T follicular helper cell (primary cell): ENCODE measurements at places on chromosomes 7 and 10.

DNA sequence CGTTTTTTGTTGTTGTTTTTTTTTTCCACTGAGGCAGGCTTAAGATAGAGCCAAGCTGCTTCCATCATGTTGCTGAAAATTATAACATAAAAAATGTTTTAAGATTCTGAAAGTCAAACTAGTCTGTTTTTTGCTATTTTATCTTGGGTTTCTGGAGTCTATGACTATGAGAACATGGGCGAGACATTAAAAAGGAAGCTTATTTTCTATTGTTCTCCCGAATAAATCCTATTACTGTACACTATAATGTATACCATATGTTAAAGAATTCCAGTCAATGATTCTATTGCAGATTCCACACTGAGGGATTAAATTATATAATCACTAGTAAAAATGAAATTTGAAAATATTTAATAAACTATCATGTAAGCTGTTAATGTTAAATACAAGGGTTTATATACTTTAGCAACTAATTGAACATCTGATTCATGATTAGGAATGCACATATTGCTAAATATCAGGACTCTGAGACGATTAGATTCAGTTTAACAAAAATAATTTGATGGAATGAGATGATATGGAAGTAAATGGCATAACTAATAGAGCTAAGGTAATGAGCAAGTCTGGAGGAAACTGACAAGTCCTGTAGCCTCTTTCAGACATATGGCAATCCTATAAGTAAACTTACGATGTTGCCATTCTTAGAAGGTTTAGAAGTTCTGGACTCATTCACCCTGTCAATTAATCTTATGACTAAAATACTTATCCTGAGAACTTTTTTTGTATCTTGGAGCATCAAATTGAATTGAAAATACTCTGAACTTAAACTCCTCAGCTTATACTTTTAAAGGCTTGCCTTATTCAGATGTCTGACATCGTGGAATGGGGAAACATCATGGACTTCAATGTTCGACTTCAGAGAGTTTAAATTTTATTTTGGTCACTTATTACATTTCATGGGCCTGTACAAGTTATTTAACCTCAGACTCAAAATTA is 294.8 kb upstream of the DGKB start:
- no peak for DNase-seq

- DNase-seq, result no peak
Observed at GRCh38 chr7:20214921-20215669, 2.1 kb downstream of the MACC1 start.

GRCh38 chr7:81333536-81333935 is 414.7 kb upstream of the SEMA3C start:
- no peak for DNase-seq

GRCh38 chr7:20776942-20777341 is 9.7 kb downstream of the SP8 start:
- DNase-seq, result no peak

GRCh38 chr7:19118636-19119371 is 1.4 kb upstream of the TWIST1 start:
- DNase-seq, result no peak

GRCh38 chr10:3135006-3135405 is 37.6 kb downstream of the PITRM1 start:
- no peak for DNase-seq

DNA sequence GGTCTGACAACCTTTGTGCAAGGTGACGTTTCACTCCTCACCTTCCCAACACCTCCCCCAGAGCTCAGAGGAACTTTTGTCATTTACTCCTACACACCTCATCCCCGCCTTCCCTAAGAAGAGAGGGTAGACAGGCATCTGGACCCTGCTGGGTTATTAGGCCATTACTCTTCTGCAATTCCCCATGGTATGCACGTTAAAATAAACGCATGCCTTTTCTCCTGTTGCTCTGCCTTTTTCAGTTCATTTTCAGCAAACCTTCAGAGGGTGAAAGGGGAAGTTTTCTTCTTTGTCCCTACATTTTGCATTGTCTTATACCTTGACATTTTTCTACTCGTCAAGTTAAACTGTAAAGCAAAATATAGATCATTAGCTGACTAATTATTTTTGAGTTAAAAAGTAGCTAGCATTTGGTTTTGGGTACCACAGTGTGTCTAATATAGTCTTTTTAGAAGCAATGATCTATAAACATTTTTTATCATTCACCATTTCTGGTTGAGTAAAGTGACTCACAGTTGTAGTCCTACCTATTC is 10.5 kb upstream of the EDRF1 start:
- no peak for DNase-seq

GRCh38 chr10:11612021-11613001 is 861 bp upstream of the USP6NL start:
- DNase-seq, result no peak

DNA sequence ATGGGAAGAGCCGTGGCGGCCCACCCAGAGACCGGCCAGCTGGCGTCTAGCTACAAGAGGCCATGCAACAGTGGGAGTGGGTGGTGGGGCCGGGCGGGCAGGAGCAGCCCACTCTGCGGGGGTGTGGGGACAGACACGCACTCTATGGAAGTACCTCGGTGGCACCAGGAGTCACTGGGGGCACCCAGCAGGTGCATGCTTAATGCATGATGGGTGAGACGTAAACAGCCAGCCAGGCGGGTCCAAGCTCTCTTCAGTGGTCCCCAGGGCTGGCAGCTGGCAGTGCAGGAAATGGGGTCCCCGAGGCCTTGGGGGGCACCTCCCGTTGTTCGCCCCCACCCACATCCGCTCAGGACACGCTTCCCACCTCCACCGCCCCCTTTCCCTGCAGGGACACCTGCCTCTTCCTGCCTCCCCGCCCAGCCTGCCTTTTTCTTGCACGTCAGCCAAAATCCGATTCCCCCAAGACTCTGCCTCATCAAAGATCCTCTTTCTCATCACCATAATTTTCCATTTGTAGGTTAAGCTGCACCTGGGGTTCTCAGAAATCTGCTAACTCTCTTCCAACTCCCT is 22.6 kb upstream of the PSMG3 start:
- DNase-seq, result no peak

GRCh38 chr10:77090381-77091356 is 546.9 kb downstream of the KCNMA1 start:
- no peak for DNase-seq

DNA sequence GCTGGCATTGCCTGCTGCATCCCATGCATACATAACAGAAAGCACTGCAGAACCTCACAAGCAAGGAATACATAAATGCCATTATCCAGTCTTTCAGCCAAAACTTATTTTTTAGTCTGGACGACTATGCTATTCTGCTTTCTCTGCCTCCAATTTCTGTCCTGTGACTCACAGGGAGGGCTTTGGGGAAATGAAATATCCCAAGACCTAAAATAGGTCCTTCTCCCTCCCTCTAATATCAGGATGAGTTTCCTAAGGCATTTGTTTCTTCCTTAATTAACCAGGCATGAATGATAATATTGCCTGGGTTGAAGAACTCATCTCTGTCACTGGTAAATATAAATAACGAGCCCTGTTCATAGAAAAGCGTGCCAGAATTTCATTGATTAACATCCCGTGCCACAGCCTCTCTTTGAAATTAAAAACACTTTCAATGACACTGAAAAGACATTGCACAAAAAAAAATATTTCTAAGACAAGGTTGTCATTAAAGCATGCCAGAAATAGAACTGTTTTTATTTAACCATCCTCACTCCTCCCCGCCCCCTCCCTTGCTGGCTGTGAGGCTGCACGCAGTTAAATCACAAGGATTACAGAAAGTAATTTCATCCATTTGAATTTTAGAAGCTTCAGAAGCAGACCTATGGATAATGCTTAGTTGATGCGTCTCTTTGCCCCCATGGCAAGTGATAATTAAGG is 103.0 kb upstream of the ANKRD1 start:
- DNase-seq, result no peak

DNA sequence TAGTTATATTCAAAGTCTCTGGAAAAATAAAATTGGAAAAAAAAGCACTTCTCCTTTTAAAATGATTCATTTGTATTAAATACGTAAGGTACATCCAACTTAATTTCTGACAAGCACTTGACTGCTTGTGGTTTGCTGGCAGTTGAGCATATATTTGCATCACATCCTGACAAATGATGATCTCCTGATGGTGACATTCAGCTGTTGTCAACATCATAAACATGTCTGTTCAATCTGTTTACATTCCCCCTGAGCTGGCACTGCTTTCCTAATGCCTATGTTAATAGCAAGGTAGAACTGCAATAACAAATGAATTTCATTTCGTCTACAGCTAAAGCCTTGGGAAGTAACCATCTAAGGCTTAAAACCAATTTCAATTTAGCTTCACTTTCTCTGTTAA is 24.4 kb downstream of the TSPAN12 start:
- no peak for DNase-seq

DNA sequence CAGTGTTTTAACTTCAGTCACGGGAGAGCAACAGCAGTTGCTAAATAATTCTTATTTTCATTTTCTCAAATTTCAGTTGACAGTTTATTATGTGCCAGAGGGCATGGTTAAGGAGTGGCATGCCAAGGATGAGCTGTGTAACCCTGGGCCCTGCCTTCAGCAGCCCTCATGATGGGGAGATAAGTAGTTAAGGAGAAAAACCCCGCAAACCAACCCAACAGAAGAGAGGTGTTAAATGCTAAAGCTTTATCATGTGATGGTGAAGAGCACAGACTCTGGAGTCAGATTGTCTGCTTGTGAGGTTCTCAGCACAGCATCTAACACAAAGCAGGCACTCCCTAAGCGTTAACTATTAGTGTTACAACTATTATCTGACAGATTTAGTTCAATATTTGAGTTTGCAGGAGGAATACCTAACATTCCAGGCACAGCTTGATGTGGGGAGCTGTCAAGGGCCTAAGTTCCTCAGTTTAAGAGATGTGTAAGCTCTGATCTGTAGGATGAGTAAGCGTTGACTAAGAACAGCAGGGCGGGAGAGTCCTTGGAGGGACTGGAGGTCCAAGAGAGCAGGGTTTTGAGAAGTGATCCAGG is 29.6 kb downstream of the STAM start:
- no peak for DNase-seq

- no peak for DNase-seq
Observed at GRCh38 chr10:35056133-35056532, 34.0 kb downstream of the CUL2 start.

DNA sequence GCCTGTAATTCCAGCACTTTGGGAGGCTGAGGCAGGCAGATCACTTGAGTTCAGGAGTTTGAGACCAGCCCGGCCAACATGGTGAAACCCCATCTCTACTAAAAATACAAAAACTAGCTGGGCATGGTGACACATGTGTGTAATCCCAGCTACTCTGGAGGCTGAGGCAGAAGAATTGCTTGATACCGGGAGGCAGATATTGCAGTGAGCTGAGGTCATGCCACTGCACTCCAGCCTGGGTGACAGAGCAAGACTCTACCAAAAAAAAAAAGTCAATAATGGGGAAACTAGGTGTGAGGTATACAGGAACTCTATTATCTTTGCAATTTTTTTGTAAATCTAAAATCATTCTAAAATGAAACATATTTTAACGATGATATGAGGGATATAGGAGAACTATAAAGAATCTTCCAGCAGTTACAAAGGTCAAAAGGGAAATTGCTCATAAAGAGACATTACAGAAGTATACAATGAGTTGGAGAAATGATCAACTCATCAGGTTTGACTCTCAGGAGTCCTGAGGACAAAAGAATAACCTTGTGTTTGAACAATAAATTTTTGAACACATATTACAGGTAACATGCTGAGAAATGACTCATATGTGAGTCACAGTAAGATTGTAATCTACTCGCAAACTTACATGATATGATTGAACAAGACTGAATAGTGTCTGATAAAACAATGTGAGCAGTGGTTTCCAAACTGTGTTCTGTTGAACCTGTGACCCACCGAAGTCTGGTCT is 272.6 kb downstream of the FGFR2 start:
- DNase-seq, result no peak

DNA sequence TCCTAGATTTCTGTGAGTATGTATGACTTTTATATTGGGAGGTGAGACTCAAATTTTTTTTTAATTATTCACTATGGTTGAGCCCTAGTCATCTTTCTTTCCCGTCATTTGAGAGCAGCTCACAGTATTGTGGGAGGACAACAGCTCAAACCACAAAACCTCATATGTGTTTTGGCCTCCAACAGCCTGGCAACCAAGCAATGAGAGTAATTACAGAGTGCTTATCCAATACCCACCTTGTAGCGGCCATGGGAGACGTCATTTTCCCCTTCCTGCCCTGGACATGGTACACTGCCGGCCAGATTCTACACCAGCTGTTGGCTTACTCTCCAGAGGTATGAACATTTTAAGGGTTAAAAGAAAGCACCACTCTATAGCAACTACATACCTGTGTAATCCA is 49.1 kb downstream of the DOCK4 start:
- DNase-seq, result no peak

DNA sequence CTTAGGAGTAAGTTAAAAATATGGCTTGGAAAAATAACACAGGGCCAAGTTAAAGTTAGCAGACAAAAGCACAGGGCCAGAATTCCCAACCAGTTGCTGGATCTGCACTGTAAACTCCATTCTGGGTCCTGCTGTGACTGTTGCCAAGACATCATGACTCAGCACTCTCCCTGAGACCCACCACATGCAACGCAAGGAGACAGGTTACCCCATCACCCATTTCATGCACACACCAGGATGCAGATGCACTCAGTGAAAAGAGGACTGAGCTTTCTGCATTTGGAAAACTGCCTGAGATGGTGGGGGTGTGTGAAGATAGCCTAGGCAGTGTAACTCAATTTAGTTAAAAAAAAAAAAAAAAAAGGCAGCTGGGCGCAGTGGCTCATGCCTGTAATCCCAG is 97.6 kb upstream of the ZNF438 start:
- DNase-seq, result no peak

DNA sequence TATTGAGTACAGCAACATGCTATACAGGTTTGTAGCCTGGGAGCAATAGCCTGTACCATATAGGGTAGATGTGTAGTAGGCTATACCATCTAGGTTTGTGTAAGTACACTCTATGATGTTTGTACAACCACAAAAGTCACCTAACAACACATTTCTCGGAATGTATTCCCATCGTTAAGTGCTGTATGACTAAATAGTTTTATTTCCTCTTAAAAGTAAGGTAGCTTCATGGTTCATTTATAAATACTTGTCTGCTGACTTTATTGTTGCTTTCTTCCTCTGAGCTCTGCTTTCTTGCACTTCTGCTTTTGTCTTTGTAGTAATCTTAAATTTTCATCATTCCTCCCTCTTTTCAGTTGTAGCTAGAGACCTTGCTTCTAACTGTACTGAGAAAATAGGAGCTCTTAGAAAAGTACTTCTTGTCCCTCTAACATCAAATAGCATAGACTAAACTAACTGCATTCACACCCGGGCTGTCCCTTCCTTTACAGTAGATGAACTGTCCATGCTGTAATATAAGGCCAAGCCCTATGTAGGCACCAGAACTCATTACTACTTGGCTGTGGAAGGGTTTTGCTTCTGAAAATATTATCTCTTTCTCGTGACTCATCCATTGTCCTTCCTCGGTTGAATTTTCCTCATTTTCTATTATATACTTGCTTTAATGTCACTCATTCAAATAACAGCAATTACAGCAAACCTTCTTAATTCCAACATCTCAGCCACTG is 55.4 kb upstream of the FAM3C start:
- DNase-seq, result no peak

- no peak for DNase-seq
Observed at GRCh38 chr7:66344166-66344565, 139.0 kb downstream of the TPST1 start.

- peak; percentile 56 for DNase-seq
Observed at GRCh38 chr7:151875942-151876898, 695 bp downstream of the PRKAG2 start.

GRCh38 chr10:29057822-29058331 is 231.0 kb upstream of the LYZL1 start:
- no peak for DNase-seq
